ENCODE measurements at places on chromosomes 2 and 18.

DNA sequence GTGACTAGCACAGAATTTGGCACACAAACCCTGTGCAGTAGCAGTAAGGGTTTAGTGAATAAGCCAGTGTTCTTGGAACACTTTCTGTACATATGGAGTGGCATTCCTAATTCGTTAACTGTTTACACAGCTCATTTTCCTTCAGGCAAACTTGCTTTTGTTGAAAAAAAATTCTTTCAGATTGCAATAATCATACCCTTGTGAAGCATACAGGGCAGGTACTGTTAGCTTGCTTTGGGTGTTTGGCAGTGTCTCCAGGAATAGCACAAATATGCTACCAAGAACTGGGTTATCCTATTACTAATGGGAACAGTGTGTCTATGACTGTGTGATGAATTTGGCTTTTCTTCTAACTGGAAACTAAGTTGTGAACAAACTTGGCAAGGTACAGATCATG is 33.4 kb downstream of the UGP2 start:
- peak; percentile 58 for DNase-seq
- no peaks in the 10 kb centered on the region for H3K36me3 ChIP-seq
- H3K4me3 ChIP-seq: no peak overlapping the region

- H3K27ac ChIP-seq: no peak overlapping the region
- no peaks in the 10 kb centered on the region for H3K4me1 ChIP-seq
- DNase-seq: no peak
- no peaks in the 10 kb centered on the region for H3K36me3 ChIP-seq
- no peak overlapping the region for H3K4me3 ChIP-seq
These were observed 233.7 kb downstream of the DSEL start for GRCh38 chr18:67282796-67283195.

DNA sequence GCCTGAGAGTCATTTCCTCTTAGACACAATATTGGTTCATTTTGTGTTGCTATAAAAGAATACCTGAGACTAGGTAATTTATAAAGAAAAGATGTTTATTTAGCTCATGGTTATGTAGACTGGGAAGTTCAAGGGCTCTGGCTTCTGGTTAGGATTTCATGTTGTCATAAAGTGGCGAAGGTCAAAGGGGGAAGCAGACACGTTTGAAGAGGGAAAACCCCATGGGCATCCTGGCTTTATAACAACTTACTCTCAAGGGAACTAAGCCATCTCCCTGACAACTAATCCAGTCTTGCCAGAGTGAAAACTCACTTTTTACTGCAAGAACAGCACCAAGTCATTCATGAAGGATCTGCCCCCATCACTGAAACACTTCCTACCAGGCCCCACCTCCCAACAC is 89.7 kb upstream of the RNF152 start:
- H3K4me3 ChIP-seq: no peak overlapping the region
- H3K4me1 ChIP-seq: no peaks in the 10 kb centered on the region
- no peaks in the 10 kb centered on the region for H3K27me3 ChIP-seq
- no peak for DNase-seq

GRCh38 chr18:79245517-79246001 is 150.2 kb upstream of the NFATC1 start:
- H3K36me3 ChIP-seq: no peaks in the 10 kb centered on the region
- no peaks in the 10 kb centered on the region for H3K27me3 ChIP-seq
- DNase-seq: no peak
- H3K4me3 ChIP-seq: peak overlapping the region; percentile 8

- no peaks in the 10 kb centered on the region for H3K4me1 ChIP-seq
- no peak for DNase-seq
- H3K27me3 ChIP-seq: peaks cover 8% of the 10 kb centered on the region
- no peak overlapping the region for H3K4me3 ChIP-seq
- no peak overlapping the region for H3K27ac ChIP-seq
These were observed 7.7 kb upstream of the ARHGEF4 start for GRCh38 chr2:130829015-130829414.

DNA sequence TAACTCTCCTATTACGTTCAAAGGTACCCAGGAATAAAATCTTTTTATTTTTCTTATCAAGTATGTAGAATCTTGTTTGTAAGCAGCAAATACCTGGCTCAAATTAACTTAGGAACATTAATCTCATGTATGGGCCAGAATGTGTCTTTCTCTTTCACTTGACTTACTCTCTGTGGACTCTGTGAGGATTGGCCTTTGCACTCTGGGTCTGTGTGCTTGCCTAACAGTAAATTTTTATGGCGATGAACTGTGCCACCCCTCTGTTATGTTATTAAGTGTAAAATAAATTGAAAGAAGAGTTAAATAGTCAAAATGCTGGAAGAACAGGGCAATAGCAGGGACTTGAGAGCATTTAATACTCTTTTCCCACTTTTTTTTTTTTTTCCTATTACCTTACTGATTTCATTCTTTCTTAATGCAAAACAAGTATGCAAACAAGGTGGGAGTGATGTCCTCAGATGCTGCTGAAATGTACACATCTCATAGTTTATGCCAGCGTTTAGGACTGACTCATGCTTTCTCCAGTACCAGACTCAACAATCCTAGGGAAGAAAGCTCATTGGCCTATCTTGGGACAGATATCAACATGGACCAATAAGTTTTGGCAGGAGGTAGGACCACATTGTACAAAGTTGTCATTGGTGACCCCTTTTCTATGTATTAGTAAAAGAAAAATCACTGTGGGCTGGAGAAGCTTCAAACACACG is 25.5 kb downstream of the LYPD6 start:
- H3K4me3 ChIP-seq: no peak overlapping the region
- no peaks in the 10 kb centered on the region for H3K36me3 ChIP-seq
- H3K27me3 ChIP-seq: no peaks in the 10 kb centered on the region
- no peak overlapping the region for H3K27ac ChIP-seq

- no peaks in the 10 kb centered on the region for H3K4me1 ChIP-seq
- no peaks in the 10 kb centered on the region for H3K36me3 ChIP-seq
- no peak overlapping the region for H3K27ac ChIP-seq
- H3K4me3 ChIP-seq: no peak overlapping the region
These were observed 102.2 kb downstream of the DLGAP1 start for GRCh38 chr18:4352746-4353551.

- no peak overlapping the region for H3K27ac ChIP-seq
- no peak for DNase-seq
- no peak overlapping the region for H3K4me3 ChIP-seq
- no peaks in the 10 kb centered on the region for H3K36me3 ChIP-seq
These were observed 154.0 kb downstream of the CALCRL start for GRCh38 chr2:187294043-187294442.
